ENCODE measurements at places on chromosomes 5 and 9. TPM values are rescaled to one million over a fixed set of nuclear protein-coding genes. Genes with fewer than 3 reads are reported as not detected.

The NDOR1 gene
- total RNA-seq = 3.0 TPM

The STING1 gene
- 16.6 TPM for total RNA-seq

The SOHLH1 gene
- not detected for total RNA-seq

The PCDHGB1 gene
- total RNA-seq = 2.6 TPM

The TNFSF15 gene
- total RNA-seq = 0.59 TPM

The PROB1 gene
- total RNA-seq = 1.7 TPM

The IFNA21 gene
- total RNA-seq = not detected

The GRXCR2 gene
- not detected for total RNA-seq

The CCNJL gene
- total RNA-seq = 3.2 TPM

DNA sequence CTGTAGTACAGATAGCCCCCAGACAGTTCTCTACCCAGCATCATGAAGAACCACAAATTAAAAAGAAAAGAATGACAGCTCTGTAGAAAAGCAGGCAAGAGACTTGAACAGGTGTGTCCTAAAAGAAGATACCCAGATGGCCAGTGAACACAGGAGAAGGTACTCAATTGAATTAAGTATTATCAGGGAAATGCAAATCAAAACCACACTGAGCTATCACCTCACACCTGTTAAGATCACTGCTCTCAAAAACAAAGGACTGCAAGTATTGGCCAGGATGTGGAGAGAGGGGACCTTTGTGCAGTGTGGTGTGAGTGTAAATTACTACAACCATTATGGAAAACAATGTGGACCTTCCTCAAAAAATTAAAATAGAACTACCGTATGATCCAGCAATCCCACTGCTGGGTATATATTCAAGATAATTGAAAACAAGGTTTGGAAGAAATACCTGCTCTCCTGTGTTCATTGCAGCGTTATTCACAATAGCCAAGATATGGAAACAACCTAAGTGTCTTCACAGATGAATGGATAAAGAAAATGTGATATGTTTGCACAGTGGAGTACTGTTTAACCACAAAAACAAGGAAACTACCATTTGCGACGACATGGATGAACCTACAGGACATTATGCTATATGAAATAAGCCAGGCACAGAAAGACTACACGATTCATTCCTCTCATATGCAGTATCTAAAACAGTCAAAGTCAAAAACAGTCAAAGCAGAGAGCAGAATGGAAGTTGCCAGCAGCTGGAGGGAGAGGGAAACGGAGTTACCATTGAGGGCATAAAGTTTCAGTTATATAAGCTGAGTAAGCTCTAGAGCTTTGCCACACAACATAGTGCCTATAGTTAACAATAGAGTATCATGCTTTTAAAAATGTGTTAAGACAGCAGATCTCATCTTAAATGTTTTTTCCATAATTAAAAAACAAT is 102.6 kb downstream of the WNK2 start:
- no peak for DNase-seq

- no peak for DNase-seq
These were observed 20.8 kb downstream of the PTCH1 start for GRCh38 chr9:95495961-95496360.

DNA sequence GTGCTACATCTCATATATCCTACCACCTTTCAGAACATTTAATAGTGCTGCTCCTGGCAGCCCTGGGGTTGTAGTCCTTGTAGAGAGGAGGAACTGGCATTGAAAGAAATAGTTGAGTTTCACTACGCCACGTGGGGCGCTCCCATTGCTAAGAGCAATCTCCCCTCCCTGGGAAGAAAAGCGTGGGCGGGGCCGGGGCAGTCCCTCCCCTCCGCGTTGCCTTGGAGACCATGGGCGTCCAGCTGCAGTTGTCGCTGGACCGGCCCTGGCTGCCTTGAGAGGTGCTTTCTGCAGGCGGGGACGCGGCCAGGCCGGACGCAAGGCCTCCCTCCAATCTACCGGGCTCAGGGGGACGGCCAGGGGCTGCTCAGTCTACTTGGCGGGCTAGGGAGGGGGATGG is 368 bp upstream of the CCDC180 start:
- peak; percentile 48 for DNase-seq

DNA sequence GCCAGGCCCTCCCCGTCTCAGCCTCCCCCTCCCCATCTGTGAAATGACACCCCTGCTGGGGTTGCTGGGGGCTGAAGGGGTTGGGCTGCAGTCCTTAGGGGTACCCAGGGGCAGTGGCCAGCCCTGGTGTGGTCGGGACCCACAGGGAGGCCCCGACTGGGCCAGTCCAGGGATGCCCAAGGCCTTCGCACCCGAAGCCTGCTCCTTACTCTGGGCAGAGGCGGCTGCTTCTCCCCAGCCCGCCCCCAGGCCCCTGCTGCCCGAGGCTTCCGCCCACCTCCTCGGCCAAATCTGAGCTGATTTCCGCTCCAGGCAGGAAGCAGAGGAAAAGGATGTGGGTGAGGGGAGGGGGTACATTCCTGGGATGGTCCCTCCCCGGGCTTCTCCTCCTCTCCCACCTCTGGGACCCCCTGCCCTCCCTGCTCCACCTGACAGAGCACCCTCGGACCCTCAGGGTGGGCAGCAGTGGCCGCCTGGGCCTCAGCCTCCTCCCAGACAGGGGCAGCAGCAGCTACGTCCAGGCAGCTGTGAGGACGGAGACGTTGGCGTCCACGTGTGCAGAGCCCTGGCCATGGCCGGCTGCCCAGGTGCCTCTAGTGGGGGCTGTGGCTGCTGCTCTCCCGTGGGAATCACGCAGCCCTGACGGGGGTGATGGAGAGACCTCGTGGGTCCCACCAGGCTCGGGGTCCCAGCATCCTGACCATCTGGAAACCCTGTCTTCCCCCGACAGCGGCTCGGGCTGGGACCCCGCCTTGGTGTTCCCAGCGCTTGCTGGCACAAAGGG is 4.2 kb upstream of the NRARP start:
- no peak for DNase-seq

DNA sequence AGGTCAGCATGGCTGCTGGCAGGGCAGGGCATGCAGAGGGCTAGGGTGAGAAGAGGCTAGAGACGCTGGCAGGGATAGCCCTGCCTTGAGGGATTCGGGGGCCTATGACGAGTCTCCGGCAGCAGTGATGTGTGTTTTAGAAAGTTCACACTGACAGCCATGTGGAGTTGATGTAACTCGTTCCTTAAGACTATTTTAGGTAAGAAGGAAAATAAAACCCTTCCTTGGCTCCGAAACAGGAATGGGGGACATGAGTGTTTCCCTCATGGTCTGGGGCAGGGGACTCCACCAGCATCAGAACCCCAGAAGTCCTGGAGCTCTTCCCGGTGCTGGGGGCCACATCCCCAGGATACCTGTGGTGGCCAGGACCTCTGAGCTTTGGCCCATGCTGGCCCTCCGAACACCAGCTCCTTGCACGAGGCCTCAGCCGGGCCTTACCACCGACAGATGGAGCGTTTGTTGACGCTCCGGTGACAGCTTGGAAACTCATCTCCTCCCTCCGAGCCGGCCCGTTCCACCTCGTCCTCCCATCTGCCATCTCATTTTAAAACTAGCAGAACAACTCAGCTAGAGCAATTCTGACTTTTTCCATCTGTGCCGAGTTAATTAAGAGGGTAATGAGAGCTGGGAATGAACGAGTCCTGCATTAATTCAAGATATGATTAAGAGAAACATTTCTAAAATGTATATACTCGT is 337.7 kb downstream of the CDK5RAP2 start:
- DNase-seq = no peak

DNA sequence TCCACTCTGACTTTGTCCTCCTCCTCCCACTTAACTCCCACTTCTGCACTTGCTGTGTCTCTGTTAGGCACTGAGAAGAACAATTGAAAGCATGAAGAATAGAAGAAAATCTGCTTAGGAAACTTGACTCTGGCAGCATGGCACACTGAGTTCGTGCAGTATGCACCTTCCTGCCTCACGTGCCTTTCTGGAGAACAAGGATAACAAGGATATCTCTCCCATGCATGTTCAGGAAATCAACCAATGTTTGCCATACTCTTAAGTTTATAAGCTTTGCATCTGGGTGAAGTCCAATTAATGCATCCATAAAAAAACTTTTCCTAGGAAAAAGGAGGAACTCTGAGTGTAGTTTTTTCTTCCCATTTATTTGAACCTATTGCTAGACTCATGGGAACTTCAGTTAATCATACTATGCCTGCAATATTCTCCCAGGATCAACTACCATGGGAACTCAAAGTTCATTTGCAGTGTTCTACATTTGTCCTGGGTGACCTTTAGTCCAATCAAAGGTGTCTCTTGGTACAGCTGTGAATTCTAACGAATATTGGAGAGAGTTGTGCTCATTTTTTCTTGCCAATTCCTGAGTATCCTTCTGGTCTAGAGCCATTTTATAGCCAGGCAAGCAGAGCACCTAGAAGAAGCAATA is 227.0 kb downstream of the ENC1 start:
- no peak for DNase-seq

- no peak for DNase-seq
These were observed 82.7 kb downstream of the SFXN1 start for GRCh38 chr5:175561085-175561484.

DNA sequence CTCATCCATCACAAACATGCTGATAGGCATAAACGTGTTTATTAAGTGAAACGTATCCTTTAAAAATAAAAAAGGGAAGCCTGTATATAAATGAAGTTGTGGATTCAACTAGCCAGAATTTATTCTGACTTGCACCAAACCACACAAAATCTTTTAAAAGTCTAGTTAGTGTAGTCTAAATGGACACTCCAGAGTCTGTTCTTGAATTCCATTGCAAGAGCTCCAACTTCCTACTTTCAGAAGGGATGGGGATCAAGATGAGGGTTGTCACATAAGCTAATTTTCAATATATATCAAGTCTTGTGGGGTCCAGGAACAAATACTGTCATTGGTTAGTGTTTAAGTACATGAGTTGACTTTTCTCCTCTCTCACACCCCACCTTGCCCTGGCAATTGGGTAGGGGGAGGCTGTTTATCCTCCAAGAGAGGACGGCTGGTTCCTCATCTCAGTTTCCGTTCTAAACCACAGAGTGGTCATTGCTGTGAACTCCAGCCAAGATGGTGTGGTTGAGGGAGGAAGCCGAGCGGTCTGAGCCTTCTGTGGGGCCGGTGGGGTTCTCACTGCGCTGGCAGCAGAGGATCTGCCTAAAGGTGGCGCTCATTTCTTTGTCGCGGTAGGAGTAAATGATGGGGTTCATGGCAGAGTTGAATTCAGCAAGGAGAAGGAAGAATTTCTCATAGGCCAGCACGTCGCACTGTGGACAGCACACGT is 163.2 kb downstream of the LPAR1 start:
- no peak for DNase-seq

DNA sequence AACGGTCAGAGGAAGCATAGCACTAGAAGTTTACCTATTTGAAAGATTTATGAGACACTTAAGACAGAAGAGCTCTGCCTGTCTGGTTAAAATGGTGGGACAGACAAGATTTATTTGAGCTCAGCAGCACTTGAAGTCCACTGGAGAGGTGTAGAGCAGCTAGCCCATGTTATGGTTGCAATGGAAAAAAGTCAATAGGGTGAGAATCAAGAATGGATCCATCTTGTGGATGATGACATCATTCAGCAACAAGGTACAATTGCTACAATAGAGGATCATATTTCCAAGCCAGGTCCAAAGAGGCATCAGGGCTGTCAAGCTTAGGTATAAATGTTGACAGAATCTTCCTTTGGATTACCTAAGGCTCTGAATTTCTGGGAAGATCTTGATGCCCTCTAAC is 21.1 kb upstream of the ZNF131 start:
- no peak for DNase-seq

- peak; percentile 35 for DNase-seq
These were observed 48.0 kb downstream of the RUSC2 start for GRCh38 chr9:35537913-35538312.

DNA sequence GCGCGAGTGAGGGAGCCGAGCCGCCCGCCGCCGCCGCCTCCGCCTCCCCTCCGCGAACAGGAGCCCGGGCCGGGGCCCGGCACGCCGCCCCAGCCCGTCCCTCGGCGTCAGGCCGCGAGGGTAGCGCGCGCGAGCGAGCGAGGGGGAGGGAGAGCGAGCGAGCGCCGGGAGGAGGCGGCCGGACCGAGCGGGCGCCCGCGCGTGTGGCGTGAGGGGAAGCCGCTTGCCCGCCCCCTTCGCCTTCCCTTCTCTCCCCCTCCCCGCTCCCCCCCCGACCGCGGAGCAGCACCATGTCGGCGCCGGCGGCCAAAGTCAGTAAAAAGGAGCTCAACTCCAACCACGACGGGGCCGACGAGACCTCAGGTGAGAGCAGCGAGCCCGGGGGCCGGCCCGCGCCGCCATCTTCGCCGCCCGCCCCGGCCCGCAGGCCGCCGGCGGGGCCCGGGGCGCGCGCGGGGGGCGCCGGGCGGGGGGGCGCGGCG is 312 bp downstream of the SET start:
- DNase-seq = no peak

DNA sequence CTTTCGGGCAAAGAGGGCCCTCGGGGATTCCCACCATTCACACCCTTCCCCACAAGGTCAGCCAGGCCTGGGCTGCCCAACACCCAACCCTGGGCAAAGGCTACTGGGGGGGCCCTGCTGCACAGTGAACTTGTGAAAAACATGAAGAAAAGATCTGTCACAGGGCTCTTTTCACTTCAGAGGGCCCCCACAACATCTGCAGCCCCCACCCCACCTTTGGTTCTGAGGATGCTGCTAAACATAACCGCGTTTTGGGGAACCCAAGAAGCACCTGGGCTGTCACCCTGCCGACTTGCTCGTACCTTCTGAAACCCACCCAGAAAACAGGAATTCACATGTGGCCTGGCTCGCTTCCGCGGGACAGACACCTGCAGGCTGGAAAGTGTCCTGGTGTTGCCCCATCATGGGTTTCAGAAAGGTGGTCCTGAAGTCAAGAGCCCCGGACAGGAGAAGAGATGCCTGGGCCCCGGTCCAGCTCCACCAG is 29.3 kb downstream of the B4GALT1 start:
- DNase-seq = no peak

DNA sequence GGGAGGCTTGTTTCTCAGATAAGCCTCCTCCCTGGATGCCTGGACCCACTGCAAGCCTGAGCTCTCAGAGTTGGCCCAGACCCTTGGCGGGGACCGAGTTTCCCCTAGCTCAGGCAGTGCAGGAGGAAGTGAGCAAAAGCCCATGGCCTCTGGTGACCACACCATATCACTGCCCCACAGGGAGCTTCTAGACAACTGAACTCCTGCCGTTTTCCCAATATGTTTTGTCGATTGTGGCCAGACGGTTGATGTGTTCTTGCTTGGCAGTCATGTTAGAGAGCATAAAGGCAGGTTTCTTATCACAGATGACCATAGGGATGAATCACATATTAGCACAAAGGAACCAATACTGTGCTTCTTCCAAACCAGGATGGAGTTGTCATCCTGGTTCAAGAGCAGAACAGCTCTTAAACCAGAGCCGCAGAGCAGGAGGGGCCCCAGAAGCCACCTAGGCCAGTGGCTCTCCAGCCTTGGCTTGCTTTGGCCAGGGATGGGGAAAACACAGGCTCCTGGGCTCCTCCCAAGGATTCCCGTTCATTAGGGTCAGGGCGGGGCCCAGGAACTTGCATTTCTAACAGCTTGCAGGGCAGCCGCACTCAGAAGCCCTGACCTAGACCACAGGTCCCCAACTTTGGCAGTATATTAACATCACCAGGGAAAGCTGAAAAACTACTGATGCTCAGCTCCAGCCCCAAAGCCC is 113.1 kb upstream of the TBC1D2 start:
- no peak for DNase-seq

GRCh38 chr5:94028001-94028400 is 286.6 kb upstream of the POU5F2 start:
- DNase-seq = no peak

Data from skin of body (tissue), 3 donors.